HCT116 (cell line): ENCODE measurements at places on chromosomes 4 and X.

GRCh38 chrX:30900227-30900626 lies 11.2 kb upstream of the TAB3 start:
- DNase-seq, result no peak

DNA sequence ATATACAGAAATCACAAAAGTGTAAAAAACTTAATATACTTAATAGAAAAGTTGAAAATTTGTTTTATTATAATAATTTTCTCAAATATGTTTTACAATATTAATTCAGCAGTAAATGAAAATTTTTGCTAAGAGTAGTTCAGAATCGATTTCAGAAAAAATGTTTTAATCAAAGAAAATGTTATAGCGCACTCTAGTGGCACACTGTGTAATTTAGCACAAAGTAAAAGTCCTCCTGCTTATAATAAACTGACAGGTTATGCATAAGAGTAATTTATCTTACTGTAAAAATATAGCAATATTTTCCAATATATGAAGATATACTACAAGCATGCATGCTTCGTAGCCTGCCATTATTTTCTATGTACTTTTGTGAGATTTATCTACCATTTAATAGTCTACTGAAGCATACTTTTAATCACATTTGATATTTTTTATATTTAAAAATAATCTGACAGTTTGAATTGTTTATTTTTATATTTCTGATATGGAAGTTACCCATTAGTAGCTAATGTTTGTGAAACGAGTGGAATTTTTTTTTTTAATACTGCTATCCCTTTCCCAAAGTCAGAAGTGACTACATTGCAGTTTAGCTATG lies 217.9 kb upstream of the KLHL4 start:
- DNase-seq, result no peak

- DNase-seq, result no peak
Observed at GRCh38 chrX:1601051-1601767, 9.8 kb downstream of the AKAP17A start.

- DNase-seq, result no peak
Observed at GRCh38 chrX:19303256-19303880, 40.4 kb upstream of the PDHA1 start.

- DNase-seq, result peak; percentile 13
Observed at GRCh38 chrX:103187953-103188475, 26.9 kb upstream of the BEX4 start.

GRCh38 chrX:13254076-13254785 lies 65.6 kb downstream of the ATXN3L start:
- no peak for DNase-seq

DNA sequence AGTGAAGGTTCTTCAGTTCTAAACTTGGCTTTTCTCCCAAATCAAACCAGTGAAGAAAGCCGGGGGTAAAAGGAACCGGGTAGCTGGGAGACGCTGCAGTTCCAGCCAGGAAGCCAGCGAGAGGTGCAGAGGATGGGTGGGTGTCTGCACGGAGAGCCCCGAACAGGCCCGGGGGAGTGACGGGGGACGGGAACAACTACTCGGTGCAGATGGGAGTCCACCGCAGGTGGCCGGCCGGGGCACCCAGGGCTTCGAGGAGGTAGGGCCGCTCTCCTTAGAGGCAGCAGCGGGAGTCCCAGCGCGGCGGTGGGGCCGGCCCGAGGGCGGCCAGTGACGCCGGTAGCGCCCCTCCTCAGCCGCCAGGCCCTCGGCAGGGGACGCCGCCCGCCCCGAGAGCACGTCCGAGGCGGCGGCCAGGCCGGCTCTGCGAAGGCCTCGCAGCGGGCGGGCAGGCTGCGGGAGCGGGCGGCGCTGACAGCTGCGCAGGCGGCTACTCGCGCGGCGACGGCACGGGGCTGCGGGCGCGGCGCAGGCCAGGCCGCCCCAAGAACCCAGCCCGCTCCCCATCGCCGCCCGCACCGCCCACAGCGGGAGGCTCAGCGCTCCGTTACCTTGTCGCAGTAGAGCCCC lies 449 bp downstream of the FBXL5 start:
- no peak for DNase-seq

GRCh38 chr4:103397541-103397940 lies 199.4 kb upstream of the CENPE start:
- DNase-seq, result no peak

- no peak for DNase-seq
Observed at GRCh38 chr4:111360906-111361305, 738.0 kb upstream of the PITX2 start.

DNA sequence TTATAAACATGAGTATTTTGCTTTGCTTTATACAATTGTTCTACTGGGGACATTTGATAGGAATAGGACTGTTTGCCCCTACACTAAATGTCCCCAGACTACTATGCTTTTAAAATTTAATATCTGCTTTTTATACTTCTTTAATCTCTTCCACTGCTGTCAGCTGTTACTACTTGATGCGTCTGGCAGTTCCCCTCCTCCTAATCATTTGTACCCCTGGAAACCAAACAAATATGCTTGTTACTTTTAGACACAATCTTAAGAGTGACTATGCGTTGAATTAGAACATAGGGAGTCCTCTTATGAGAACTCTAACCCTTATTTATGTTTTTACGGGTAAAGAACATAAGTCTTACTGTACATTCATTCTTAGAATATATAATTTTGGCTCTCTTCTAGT lies 145.7 kb downstream of the EDA start:
- DNase-seq, result no peak

GRCh38 chr4:144183165-144183564 lies 42.6 kb upstream of the GYPA start:
- DNase-seq, result no peak

DNA sequence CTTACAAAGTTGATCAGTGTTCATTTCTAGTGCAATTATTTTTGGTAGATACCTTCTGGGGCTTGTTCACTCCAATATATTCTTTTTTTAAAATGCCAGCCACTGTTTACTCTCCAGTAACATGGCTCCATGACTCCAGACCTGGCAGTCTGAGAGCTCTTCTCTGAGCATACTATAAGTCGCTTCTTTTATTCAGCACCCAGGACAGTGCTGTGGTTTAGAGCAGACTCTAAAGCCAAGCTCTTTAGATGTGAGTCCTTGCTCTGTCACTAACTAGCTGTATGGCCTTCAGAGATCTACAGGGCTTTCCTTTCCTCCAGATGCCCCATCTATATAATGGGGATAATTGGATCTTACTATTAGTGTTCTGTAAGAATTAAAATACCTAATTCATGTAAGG lies 200.2 kb upstream of the FAM241A start:
- no peak for DNase-seq

- no peak for DNase-seq
Observed at GRCh38 chrX:141904262-141904661, 568 bp downstream of the MAGEC1 start.

- DNase-seq, result no peak
Observed at GRCh38 chr4:3384771-3385710, 56.7 kb upstream of the HGFAC start.

DNA sequence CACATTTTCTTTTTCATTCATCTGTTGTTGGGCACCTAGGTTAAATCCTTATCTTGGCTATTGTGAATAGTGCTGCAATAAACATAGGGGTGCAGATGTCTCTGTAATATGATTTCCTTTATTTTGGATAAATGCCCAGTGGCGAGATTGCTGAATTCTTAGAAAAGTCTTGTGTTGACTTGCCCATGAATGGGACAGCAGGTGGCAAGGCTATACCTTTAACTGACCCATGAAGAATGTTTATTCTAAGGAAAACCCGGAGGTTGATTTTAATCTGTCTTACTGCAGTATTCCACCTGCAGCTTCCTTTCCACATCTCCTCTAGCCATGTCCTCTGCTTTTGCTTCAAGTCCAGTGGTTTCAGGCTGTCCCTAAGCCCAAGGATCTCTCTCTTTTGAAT lies 220.6 kb downstream of the SNCA start:
- no peak for DNase-seq

DNA sequence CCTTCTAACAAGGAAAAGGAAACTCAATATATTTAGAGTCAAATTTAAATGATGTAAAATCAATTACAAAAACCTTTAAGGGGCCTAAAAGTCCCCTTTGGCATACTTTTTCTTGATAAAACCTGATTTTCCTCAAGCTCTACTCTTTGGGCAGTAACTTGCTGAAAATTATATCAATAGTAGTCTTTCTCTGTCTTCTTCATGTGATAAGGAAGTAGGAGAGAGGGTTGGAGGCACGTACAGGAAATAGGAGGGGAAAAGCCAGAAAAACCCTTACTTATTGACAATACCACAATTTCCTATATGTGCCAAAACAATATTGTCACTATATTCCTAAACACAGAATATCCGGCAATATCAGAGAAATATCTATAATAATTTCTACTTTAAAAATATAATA lies 9.6 kb downstream of the RHOH start:
- no peak for DNase-seq

- peak; percentile 80 for DNase-seq
Observed at GRCh38 chr4:38856524-38857337, at the start of gene TLR6. TSS of gene TLR6 (minus strand) at chr4:38856817. CDS start at chr4:38829473, 27,344 bp downstream.

GRCh38 chr4:95831166-95831565 lies 8.7 kb upstream of the PDHA2 start:
- no peak for DNase-seq

DNA sequence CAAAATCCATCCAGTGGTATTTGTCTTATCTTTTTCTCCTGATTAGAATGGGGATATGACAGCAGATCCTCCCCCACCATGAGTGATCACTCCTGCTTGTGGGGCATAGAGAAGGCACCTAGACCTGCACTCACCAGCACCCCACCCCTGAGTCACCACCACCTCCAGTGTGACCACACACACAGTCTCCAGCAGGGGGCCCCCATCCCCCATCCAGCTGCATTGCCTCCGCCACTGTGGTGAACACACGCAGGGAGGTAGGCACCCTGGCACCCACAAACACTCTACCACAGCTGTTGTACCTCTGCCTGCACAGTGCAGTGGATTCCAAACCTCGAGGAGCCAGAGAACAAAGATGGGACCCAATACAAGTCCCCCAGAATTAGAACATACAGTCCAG lies 9.0 kb upstream of the MAGEA8 start:
- DNase-seq, result peak; percentile 10

- no peak for DNase-seq
Observed at GRCh38 chr4:931194-931959, 739 bp downstream of the GAK start.

DNA sequence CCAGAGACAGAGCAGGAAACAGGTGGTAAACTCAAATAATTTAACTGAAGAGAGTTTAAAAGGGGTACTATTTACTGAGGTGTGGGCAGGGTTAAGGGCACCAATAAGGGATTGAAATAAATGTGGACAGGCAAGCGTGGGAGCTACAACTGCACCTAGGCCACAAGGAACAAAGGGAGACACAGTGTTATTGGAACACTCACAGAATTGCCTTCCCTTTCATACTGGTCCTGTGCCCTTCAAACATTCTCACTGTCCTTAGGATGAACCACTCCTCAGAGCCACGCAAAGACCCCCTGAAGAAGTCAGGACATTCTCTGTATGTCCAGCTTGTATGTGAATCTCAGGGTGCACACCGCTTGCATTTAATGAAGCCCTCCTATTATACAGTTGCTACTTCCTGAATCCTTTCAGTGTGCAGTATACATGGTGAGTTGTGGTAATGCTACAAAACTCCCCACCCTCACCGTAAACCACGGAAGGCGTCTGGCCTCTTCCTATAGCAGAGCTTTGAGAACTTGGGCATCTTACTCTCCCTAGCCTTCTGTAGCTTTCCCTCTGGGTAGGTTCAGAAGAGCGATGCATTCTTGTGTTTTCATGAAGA lies 9.6 kb upstream of the MRPL1 start:
- DNase-seq, result no peak

- DNase-seq, result no peak
Observed at GRCh38 chr4:186342582-186342981, 76.6 kb downstream of the F11 start.

DNA sequence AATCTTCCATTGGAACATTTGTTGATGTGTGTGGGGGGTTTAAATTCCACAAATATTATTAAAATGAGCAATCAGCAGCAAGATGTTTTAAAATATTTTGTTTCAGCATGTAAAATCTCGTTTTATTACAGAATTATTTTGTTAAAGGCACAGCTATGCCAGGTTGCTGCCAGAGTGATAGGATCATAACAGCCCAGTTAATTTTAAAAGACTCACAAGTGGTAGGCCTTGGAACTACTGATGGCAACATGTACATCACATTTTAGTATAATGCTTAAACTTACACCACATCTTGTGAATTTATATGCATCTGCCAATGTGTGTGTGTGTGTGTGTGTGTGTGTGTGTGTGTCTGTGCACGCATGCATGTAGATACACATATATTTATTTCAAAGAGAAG lies 97.8 kb upstream of the SPRY1 start:
- DNase-seq, result no peak

- DNase-seq, result no peak
Observed at GRCh38 chr4:9996319-9997110, 24.8 kb downstream of the SLC2A9 start.

DNA sequence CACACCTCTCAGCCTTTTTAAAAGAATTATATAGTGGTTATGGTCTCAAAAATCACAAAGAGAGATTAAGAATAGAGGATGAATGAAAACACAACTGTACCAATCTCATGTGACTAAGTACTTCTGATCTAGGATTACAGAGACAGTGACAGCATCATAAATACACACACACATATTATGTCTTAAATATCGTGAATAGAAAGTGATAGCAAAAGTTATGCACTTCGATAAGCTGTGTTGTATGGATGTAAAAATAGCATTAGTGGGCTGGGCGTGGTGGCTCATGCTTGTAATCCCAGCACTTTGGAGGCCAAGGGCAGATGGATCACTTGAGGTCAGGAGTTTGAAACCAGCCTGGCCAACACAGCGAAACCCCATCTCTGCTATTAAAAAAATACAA lies 25.0 kb downstream of the GYPA start:
- DNase-seq, result no peak

DNA sequence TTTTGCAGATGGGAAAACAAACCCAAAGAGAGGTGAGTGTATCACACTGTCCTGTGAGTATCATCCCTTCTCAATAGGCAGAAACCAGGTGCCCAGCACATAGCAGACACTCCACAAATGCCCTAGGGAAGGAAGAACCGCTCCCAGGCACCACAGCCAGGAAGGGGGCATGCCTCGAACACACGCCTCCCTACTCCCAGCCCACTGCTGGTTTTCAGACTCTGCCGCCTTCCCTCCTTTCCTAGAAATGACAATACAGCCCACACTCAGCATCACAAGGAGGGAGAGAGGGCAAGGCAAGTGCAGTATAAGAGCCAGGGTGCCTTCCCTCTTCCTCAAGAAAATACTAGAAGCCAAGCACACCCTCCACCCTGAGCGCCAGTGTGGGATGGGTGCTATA lies 16.2 kb downstream of the JAKMIP1 start:
- no peak for DNase-seq

GRCh38 chrX:97587171-97587570 lies 703.5 kb downstream of the RPA4 start:
- DNase-seq, result no peak

GRCh38 chr4:15078682-15079642 lies 76.7 kb downstream of the CPEB2 start:
- DNase-seq, result no peak
